ENCODE measurements at places on chromosomes 3 and 15. TPM values are rescaled to one million over a fixed set of nuclear protein-coding genes. Genes with fewer than 3 reads are reported as not detected.

The FAM219B gene
- 27.2 TPM for polyA plus RNA-seq

The LOXL1 gene
- 1.6 TPM for polyA plus RNA-seq

DNA sequence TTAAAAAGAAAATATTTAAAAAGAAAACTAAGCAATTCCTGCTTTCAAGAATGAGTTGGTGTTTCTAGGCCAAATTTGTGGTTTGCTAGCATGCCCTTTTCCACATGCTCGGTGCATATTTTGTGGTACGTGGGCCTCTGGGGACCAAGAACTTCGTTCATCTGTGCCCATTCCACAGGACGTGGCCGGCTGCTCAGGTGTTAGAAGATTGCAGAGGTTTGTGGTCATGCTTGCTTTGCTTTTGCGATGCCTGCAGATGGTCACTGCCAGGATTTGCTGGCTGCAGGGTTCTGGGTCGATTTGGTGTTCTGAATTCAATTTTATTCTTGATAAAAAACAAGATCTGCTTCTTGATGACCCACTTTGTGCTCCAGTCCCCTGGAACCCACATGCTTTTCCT lies 7.5 kb downstream of the PSTPIP1 start:
- no peak for DNase-seq

The CADPS gene
- polyA plus RNA-seq, result 0.01 TPM

- DNase-seq, result no peak
These were observed 30.0 kb upstream of the TSEN2 start for GRCh38 chr3:12454076-12454815.
